ENCODE measurements at places on chromosomes 3 and 15.

GRCh38 chr15:31376511-31376910 is 49.9 kb downstream of the KLF13 start:
- no peak for DNase-seq

GRCh38 chr3:116007000-116007399 is 383.7 kb downstream of the GAP43 start:
- DNase-seq, result no peak

- DNase-seq, result no peak
These were observed 272.2 kb downstream of the ADAMTSL3 start for GRCh38 chr15:83926116-83926515.

DNA sequence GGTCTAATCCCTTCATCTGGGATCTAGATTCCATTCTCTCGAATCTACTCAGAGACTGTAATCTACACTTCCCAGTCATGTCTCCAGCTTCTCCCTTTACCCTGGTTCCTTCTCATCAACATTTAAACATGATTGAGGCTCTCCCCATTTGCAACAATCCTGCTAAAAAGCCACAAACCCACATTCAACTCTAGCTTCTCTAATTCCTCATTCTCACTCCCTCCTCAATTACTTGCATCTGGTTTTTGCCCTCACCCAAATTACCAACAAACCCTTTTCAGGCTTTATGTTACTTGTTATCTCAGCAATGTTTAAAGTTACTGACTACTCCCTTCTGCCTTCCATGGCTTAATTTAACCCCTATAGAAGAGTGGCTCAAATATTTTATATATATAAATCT is 11.5 kb downstream of the ETFA start:
- DNase-seq, result no peak
